ENCODE measurements at places on chromosomes 1 and 21.

DNA sequence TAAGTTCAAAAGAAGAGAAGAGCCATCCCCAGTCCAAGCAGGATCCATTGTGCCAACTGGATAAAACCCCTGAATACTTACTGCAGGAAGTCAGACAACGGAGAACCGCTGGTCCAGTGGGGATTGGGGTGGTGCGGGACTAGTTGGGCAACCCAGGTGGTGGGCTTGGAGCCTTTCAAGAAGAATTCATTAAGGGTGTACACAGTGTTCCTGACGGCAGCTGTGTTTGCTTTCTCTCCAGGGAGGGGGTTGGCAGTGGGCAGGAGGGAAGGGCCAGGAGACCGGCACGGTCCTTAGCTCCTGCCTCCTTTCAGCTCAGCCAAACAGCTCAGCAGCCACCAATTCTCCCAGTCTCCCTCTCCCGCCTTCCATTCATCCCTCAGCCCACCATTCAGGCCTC, 7.1 kb upstream of the CDK18 start:
- DNase-seq: no peak

- DNase-seq: no peak
Observed at GRCh38 chr1:27235827-27236226, 1.4 kb downstream of the WDTC1 start.

DNA sequence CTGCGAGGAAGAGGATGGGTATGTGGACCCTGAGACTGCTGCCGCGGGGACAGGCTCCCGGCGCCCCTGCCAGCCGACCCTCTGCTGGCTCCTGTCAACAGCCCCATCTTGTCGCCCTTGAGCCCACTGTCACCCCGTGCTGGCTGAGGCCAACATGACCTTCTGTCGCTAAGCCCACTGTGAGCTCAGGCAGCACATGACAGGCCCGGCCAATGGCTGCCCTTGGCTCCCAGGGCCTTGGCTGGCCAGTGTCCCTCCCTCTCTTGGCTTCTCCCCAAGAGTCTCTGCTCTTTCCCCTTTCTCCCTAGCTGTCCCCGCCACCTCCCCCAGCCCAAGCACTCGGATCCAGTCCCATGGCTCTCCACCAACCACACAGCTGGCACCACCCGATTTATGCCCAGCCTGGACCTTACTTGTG, 3.5 kb downstream of the PEX10 start:
- no peak for DNase-seq

GRCh38 chr1:149986486-149987296, 23.8 kb downstream of the OTUD7B start:
- DNase-seq: no peak

GRCh38 chr21:44682580-44683151, 703 bp upstream of the KRTAP12-1 start:
- no peak for DNase-seq

DNA sequence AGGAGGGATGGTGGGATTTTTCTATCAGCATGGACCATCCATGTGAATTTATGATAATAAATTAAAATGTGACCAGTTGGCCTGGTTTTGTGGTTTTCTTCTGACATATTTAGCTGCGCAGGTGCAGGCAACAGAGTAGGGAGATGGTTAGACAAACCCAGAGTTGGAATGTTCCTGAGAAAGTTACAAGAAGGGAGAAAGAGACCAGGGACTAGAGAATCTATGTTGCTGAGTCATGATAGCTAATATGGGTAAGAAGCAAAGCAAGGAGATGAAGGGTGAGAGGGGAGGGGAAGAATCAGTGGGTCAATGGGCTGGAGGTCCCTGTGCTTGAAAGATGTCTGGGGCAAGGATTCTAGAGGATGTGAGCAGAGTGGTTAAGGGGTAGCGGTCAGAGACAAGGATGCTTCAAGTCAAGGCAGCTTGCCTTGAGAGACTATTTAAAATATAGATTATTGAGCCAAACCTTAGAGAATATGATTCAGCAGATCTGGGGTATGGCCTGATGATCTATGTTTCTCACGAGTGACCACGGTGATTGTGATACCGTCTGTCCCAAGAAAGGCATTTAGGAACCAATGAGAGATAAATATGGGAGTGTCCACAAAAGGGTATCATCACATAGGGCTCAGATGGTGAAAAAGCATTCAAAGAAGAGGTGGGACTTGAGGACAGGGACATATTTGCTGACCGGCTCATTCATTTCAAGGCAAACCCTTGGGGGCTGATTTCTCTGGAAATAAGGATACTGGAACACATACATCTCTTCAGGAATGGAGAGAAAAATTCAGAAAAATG, 219.7 kb upstream of the PLD5 start:
- no peak for DNase-seq

DNA sequence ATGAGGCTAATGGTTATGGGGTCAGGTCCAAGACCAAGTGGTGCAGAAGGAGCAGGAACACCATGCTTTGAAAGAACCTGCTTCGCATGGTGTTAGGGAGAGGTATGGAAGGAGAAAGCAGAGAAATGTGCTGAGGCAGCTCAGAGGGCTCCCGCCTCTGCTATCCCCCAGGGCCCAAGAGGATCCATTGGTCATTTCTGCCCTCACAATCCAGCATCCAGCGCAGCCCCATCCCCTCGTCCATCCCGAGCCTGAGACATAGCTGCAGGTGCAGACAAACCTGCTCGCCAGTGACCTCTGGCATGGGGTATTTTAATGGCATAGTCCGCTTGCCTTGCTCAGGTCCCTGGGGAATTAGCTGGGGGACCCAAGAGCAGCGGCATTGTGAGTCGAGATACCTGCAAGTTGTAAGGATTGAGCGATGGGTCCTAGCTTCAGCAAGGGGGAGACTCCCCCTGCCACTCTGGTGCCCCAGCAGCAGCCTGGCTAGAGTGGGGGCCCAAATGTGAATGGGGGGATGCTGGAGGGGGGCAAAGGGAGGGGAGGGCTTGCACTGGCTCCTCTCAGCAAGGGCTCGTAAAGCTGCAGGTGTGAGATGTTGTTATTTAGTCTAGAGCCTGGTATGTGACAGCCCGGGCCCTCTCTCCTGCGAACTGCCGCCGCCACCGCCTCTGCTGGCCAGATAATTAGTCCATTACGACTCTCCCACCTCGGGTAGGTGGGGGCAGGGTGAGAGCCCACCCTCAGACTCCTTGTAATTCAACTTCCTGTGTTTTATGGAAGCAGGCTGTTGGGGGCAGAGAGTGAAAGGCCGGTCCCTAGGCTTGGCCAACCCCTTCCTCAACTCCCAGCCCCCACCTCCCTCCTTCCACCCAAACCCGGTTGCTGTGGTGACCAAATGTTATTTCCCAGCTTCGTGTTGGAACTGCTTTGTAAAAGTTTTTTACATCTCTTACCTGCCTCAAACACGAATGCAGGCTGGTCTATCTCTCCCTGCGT, 118.8 kb downstream of the RNF220 start:
- DNase-seq: no peak

DNA sequence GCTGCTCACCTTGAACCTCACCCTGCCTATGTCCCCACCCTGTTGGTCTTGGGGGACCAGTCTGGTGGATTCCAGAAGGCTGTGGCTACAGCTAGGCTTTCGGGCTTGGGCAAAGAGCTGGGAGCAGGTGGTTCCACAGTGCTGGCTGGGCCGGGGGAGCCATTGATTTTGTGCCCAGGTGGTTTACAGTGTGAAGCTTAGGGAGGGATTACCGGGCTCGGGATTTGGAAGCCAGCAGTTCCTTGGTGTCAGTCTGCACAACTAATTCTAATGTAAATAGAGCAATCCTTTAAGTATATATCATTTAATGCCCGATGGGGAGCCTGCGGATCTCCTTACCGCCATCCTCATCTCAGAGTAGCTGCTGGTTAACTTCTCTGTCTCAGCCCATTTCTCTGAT, 38.2 kb downstream of the PRDM16 start:
- DNase-seq: no peak

GRCh38 chr1:154342836-154343472, 17.6 kb downstream of the ATP8B2 start:
- peak; percentile 67 for DNase-seq
